ENCODE measurements at places on chromosomes 2 and 18. TPM values are rescaled to one million over a fixed set of nuclear protein-coding genes. Genes with fewer than 3 reads are reported as not detected.

Gene LNPK
- 2.4 TPM for polyA plus RNA-seq

Gene RGPD6
- polyA plus RNA-seq = 5.1 TPM

Gene HNMT
- polyA plus RNA-seq = 8.6 TPM

Gene CERKL
- not detected for polyA plus RNA-seq

Gene SPEG
- polyA plus RNA-seq = 3.5 TPM

Gene SLC9A2
- 0.03 TPM for polyA plus RNA-seq

Gene HAAO
- polyA plus RNA-seq = 1.1 TPM

Gene RAB6C
- polyA plus RNA-seq = not detected

Gene CXCR1
- polyA plus RNA-seq = not detected

DNA sequence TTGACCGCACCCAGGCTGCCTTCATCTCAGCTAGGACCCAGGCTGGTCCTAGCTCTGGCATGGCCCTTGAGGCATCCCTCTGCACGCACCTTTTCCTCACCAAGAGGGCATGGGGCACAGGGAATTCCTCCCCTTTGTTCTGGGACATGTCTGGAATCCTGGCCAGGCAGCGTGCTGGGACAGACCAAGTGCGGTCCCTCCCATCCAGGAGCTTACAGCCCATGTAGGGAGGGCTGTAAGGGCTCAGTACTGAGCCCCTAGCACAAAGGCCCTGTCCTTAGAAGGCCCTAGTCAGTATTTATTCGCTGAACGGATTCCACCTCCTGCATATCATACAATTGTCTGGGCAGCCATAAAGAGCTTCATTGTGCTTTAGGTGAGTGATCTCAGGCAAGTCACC is 3.0 kb downstream of the TMEM37 start:
- no peak for DNase-seq

GRCh38 chr2:145085612-145086011 is 565.7 kb upstream of the ZEB2 start:
- DNase-seq = no peak

DNA sequence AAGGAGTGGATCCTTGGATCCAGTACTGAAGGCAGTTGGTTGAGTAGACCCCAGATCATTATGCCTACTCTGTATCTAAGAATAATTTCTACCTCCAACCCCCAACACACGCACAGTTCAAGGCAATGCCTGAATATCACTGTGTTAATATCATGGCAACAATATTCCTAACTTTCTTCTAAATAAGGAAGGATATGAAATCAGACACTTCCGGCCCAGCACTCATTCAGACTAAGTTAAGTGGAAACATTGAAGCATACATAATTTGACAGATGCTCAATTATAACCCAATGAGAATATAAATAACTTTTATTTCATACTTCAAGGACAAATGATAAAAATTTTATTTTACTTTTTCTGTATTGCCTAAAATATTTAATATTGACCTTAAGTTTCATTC is 153.6 kb upstream of the COL3A1 start:
- DNase-seq = peak; percentile 42

- DNase-seq = peak; percentile 94
Observed at GRCh38 chr18:35463050-35463449, 34.7 kb downstream of the INO80C start.

GRCh38 chr2:54207666-54208195 is 48.3 kb downstream of the TSPYL6 start:
- DNase-seq = peak; percentile 59

DNA sequence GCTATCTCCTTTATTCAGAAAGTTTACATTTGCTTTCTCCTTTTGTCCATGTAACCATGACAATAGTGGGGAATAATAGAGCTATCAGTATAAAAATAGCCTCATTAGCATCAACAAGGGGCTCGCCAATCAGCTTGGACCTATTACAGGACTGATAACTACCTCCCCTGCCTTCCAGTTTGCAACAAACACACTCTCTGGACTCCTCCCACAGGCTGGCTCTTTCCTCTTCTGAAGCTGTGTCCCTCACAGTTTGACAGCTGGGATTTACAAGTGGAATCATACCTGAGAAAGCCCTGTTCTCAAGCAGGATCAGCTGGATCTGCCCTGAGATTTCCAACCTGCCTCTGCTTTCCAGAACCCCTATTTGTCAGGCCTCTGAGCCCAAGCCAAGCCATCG is 162.5 kb downstream of the GRB14 start:
- no peak for DNase-seq

DNA sequence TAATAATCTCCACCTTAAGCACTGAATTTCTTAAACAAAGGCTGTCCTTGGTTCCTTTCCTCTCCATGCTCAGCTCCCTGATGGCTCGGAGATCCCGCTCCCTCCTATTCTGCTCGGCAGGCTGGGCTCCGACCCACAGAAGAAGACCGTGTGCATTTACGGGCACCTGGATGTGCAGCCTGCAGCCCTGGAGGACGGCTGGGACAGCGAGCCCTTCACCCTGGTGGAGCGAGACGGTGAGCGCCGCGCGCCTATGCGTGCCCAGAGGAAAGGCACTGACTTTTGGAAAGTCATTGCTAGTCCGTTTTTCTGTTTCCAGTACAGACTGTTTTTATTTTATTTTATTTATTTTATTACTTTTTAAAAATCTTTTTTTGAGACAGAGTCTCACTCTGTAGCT is 9.6 kb downstream of the CNDP2 start:
- DNase-seq = no peak

DNA sequence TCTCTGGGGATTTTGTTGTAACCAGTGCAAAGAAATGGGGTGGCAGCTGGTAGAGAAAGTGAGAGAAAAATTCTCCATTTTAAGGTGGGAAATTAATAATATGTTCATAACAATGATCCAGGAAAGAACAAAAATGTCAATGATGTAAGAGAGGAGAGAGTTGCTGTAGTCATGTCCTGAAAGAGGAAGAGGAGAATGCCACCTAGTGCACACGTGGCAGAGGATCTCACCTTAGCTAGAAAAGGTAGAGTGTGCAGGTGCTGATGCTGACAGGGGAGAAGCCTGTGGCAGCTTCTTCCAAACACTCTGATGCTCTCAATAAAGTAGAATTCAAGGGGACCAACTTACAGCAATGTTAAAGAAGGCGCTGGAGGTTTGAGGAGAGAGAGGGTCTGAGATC is 282.9 kb upstream of the PKDCC start:
- DNase-seq = no peak

- no peak for DNase-seq
Observed at GRCh38 chr2:189481071-189481470, 39.8 kb downstream of the WDR75 start.

DNA sequence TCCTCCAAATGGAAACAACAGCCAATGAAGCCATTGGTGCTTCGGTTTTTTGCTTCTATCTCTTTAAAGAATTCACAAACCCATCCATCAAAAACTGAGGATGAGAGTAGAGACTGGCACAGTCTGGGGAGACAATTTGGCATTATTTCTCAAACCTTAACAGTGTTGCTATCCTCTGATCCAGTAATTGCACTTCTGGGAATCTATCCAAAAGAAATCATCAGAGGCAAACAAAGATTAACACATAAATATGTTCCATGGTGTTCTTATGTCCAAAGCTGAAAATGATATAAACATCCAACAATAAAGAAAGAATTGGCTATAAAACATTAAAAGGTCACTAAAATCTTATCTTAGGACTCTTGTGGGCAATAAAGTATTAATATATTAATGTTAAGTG is 35.1 kb downstream of the REEP1 start:
- no peak for DNase-seq

GRCh38 chr2:55934337-55934736 is 10.8 kb upstream of the EFEMP1 start:
- DNase-seq = no peak

All from endothelial cell of umbilical vein (primary cell).